ENCODE measurements at places on chromosomes 4 and X. TPM values are rescaled to one million over a fixed set of nuclear protein-coding genes. Genes with fewer than 3 reads are reported as not detected.

Gene GPRIN3
- polyA plus RNA-seq: 0.84 TPM

Gene HHIP
- 0.61 TPM for polyA plus RNA-seq

- no peak for DNase-seq
Measured at GRCh38 chrX:14309431-14309830, 219.9 kb upstream of the GLRA2 start.

Gene ZAR1
- polyA plus RNA-seq: not detected

- no peak for DNase-seq
Measured at GRCh38 chr4:142016031-142016430, 379.6 kb downstream of the IL15 start.

GRCh38 chrX:39627257-39627656, 470.5 kb downstream of the BCOR start:
- no peak for DNase-seq

Gene BMPR1B
- polyA plus RNA-seq: 1.5 TPM

GRCh38 chrX:12901486-12901885, 4.9 kb upstream of the TLR8 start:
- peak; percentile 71 for DNase-seq

GRCh38 chrX:150854856-150855255, 43.6 kb downstream of the CD99L2 start:
- no peak for DNase-seq

Gene RAB33A
- 0.38 TPM for polyA plus RNA-seq

DNA sequence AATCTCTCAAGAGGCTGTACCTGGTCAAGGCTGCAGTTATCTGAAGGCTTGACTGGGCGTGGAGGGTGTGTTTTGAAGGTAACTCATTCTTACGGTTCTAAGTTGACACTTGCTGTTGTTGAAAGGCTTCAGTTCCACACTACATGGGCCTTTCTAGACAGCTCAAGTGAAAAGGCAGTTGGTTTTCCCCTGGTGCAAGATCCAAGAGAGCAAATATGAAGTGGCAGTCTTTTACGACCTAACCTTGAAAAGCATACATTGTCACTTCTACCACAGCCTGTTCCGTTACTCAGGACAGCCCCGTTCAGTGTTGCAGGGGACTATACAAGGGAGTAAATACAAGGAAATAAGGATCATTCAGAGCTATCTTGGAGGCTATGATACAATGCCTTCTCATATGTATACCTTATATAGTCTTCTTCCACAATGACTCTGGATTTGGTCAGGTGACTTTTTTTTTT, 46.2 kb downstream of the PDS5A start:
- no peak for DNase-seq

DNA sequence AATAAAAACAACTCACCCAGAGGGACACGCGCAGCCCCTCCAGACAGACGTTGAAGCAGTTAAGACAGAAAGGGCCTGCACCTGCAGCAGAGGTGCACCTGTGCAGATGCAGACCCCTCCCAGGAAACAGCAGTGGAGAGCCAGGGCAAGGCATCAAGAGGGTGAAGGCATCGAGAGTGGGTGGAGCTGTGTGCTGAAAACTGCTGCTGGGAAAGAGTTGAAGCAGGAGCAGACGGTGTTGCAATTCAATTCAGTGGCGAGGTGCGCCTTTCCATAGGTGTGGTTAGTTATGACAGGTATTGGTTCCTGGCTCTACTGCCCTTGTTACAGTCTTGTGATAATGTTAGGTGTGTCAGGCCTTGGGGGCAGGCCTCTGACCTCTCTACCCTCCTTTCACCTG, 16.7 kb downstream of the LETM1 start:
- DNase-seq: no peak

Gene MAGEA12
- not detected for polyA plus RNA-seq

DNA sequence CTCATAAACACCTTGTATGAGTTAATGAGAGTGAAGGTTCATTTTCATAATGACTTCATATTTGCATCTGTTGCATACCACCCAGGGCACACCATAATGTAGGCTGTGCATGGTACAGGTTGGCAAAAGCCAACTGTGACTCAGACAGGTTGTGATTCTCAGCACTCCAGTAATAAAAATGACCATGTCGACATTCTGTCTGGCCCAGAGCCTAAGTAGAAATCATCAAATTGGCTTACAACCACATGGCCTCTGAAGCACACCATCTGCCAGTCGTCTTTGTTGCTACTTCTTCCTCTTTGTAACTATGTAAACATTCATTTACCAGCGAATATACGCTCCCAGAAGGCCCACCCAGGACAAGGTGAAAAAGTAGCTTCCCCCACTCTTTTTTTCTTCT, 459.5 kb downstream of the GASK1B start:
- no peak for DNase-seq

DNA sequence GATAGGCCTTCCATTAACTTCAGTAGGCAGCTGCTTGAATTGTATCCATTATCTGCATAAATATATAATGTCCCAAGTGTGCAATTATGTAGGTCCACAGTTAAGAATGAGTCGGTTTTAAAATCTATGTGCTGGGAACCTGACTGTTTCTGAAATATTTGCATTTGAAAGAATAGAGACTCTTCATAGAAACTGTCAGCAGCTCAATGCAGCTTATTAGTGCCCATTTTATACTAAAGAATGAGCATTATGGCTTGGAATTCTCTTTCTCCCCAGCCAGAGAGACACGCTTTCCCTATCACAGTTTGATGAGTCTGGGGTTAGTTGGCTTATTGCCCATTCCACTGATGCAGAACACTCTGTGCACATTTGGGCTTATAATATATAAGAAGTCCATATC, 202.0 kb upstream of the PCDH7 start:
- no peak for DNase-seq

- no peak for DNase-seq
Measured at GRCh38 chrX:40832723-40833122, 97.4 kb upstream of the MED14 start.

DNA sequence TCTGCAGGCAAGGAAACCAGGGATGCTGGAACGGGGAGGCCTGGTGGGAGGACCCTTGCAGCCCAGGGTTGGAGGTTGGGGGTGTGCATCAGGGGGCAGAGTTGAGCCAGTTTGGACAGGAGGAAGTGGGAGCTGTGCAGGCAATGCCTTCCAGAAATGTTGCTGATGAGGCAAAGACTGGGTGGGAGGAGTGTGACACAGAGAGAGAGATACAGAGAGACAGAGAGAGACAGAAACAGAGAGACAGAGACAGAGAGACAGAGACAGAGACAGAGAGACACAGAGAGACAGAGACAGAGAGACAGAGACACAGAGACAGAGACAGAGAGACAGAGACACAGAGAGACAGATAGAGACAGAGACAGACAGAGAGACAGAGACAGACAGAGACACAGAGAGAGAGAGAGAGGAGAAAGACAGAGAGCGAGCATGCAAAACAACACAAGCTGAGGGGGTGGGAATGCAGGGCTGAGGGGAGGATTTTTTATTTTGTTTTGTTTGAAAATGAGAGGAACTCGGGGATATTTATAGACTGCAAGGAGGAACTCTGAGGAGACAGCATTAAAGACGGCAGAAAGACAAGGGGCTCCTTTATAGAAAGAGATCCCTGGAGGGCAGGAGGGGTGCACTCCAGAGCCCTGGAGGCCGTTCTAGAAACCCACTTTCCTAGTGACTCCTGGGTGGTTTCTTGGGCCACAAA, 1.9 kb upstream of the HAUS3 start:
- no peak for DNase-seq

- no peak for DNase-seq
Measured at GRCh38 chr4:8744083-8744805, 127.4 kb downstream of the HMX1 start.

Gene FABP2
- polyA plus RNA-seq: 0.05 TPM

Gene XPNPEP2
- polyA plus RNA-seq: 0.07 TPM

Gene DAPP1
- 0.19 TPM for polyA plus RNA-seq

DNA sequence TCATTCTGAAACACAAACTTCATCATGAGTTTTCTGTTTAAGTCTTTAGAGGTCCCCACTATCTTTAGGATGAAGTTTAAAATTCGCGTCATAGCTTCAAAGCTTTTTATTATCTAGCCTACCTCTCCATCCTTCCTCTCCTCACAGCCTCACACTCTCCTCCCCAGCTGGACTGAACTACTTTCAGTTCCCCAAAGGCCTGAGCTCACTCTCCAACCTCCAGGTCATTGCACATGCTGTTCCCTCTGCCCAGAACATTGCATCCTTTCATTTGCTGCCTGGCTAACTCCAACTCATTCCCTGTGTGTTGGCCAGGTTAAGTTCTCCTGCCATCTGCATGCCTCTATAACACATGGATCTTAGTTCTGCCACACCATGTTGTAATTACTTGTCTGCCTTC, 2.9 kb upstream of the OTUD5 start:
- no peak for DNase-seq

Gene BMP2K
- 5.2 TPM for polyA plus RNA-seq

- no peak for DNase-seq
Measured at GRCh38 chr4:15805583-15806517, 27.7 kb downstream of the CD38 start.

GRCh38 chr4:151541389-151542071, 132.6 kb downstream of the FHIP1A start:
- no peak for DNase-seq

GRCh38 chrX:20350596-20350995, 83.9 kb upstream of the RPS6KA3 start:
- no peak for DNase-seq

Gene RHOXF2
- polyA plus RNA-seq: not detected

Measured in pancreas (tissue), 10 donors.